Activated CD8-positive, alpha-beta memory T cell treated with anti-CD3 and anti-CD28 coated beads, Interleukin-2, amount 50 U/mL, for 4 hours (primary cell): ENCODE measurements at places on chromosomes 11 and 22.

- DNase-seq = peak; percentile 9
These were observed 30.7 kb upstream of the TH start for GRCh38 chr11:2202071-2202899.

- no peak for DNase-seq
These were observed 590 bp upstream of the TSPO start for GRCh38 chr22:43150731-43151206.

- no peak for DNase-seq
These were observed 40.5 kb downstream of the GRAMD4 start for GRCh38 chr22:46660604-46661201.

- no peak for DNase-seq
These were observed 24.4 kb upstream of the TXNRD2 start for GRCh38 chr22:19965771-19966709.

GRCh38 chr22:17087498-17088131 lies 2.8 kb downstream of the IL17RA start:
- DNase-seq = peak; percentile 35

DNA sequence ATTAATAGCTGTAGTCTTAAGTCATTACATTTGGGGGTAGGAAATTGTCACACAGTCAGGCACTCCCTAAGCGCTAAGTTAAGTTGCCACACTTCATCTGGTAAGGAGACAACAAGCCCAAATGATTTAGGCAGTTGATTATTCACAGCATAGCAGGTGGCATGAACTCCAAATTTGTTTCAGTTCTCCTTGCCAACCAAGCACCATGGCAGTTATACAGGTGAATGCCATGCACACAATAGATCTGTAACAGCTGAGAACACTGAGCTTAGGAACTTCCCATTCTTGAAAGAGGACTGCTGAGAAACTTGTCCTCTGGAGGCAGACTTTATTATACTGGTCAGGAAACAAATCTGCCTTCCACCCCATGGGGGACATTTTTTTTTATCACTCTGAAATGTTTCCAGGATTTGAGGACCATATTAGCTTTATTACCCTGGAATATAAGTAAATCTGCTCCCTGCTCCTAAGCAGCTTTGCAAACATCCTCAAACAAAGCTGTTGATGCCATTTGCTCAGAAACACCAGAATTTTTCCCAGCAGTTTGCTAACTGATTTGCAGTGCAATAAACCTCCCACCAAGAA lies 5.1 kb upstream of the INTS4 start:
- DNase-seq = no peak

- DNase-seq = peak; percentile 42
These were observed 5.5 kb upstream of the NEAT1 start for GRCh38 chr11:65416841-65417701.

DNA sequence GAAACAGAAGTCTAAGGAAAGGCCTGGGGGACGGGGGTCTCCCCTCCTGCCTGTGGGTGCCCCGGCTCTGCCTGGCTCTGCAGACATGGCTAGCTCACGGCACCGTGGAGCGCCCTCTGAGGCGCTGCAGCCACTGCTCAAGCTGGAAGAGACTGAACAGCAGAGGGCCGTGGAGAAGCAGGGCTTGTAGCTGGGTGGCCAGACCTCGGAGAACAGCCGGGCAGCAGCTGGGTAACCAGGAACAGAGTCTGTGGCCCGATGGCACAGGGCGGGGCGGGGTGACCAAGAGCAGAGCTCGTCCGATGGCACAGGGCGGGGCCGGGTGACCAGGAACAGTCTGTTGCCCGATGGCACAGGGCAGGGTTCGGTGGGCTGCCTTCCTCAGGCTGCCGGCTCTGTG lies 18.1 kb downstream of the RNH1 start:
- no peak for DNase-seq

GRCh38 chr11:56885177-56885576 lies 103.5 kb upstream of the OR5AK2 start:
- no peak for DNase-seq

DNA sequence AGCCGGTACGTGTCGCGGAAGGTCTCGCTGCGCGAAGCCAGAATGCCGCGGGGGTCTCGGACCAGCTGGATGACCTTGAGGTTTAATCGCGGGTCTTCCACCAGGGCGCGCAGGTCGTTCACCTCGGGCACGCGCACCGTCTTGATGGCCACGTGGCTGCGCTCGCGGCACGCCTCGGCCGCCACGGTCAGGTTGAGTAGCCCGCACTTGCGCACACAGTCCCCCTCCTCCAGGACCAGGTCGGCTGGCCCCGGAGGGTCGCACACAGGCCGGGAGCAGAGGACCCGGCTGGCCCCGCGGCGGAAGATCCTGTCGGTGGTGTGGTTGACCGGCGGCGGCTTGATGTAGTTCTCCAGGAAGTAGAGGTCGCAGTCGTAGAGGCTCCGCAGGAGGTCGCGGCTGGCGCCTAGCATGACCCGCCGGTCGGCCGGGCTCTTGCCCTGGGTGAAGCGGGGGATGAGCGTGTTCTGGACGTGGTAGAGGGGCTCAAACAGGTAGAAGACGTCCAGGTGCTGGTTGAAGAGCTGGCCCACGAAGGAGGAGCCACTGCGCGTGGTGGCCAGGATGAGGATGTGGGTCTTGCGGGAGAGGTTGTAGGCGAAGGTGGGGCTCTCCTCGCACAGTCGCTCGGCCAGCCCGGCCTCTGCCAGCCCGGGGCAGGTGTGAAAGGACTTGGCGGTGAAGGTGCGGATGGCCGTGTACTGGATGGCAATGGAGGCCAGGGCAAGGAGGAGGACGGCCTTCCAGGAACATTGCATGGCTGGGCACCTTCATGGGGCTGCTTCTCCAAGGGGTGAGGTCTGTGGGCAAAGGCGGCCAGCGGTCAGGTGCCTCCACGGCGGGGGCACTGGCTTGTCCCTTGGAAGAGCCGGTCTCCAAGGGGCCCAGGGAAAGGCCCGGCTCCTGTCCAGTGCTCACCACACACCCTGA lies 15.0 kb downstream of the CHST1 start:
- no peak for DNase-seq

GRCh38 chr22:42360348-42360747 lies 71.9 kb downstream of the NFAM1 start:
- no peak for DNase-seq

DNA sequence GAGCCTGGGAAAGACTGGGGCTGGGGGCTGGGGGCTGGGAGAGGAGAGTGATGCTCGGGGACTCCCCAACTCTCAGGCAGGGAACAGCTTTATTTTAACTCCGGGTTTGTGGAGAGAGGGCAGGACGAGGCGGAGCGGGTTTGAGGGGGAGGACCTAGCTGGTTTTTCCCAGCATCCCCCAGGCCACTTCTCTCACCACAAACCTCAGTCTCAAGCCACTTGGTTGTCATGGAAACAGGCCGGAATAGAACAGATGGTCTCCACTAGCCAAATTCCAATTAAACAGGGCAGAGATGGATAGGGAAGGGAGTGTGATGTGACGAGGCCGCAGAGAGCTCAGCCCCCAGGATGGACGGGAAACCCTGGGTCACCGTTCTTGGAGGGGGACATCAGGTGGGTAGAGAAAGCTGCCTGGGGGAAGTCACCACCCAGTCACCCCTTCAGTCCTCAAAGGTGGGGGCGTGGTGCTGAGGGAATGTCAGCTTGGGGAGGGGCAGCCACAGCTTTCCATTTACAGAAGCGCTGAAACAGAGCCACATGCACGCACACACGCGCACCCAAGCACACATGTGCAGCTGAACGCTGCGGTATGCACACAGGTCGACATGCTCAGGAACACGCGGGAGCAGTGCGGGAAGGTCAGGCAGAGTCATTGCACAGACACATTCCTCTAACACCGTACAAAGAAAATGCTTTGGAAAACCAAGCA lies 19.2 kb downstream of the NECTIN1 start:
- no peak for DNase-seq

DNA sequence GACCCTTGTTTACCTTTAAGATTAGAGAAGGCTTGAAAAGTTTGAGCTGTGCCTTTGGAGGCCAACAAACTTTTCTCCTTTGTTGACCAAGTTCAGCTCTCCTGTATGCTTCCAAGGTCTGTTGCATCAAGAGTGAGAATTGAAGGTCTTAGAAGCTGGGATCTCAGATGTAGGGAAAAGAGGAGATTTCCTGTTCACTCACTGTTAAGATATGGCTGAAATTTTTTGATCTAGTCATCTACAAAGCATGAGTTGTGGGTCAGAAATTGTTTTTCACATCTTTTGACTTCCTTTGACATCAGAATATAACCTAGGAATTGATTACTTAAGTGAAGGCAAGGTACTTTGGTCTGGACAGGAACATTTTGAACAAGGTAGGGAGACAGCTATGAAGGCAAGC lies 12.1 kb downstream of the OR51B4 start:
- DNase-seq = no peak

DNA sequence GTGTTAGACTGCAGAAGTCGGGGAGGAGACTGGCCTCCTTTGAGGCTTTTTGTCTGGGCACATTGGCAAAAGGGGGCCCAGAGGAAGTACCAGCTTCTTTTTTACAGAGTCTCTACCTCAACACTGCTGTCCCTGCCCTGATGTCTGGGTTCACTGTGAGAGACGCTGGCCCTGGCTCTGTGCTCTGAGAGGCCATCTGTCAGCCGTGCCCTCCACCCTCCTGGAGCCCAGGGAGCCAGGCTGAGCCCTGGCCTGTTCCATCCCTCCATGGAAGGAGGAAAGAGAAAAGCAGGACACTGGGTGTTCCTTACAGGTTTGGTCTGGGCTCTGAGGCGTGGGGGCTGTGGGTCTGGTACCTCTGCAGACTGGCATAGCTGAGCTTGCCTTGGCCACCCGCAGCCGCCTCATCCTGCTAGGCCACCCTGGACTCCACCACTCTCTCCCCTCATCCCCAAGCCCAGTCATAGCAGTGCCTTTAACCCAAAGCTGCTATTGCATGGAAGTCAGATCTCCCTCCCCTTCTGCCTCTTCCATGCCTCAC lies 105.5 kb upstream of the PARVA start:
- DNase-seq = no peak

DNA sequence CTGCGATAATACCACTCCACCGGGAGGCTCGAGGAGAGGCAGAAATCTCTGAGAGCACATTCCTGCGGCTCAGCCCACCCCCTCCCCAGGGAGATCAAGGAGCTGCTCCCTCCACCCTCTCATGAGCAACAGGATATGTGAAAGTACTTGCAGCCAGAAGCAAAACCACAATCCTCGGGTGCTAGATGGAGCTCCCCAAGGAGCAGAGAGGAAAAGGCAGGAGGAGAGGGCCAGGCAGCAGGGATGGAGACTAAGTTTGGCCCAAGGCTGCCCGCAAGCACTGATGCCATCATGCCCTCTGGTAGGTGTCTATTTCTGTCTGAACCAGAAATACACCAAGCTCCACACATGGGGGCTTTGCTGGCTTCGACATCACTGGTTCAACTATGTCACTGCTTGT lies 22.3 kb downstream of the VPS37C start:
- DNase-seq = no peak
